ENCODE measurements at places on chromosomes 2 and 18. TPM values are rescaled to one million over a fixed set of nuclear protein-coding genes. Genes with fewer than 3 reads are reported as not detected.

DYSF gene
- total RNA-seq, result 51.6 TPM

MCM6 gene
- total RNA-seq, result 14.2 TPM

DNA sequence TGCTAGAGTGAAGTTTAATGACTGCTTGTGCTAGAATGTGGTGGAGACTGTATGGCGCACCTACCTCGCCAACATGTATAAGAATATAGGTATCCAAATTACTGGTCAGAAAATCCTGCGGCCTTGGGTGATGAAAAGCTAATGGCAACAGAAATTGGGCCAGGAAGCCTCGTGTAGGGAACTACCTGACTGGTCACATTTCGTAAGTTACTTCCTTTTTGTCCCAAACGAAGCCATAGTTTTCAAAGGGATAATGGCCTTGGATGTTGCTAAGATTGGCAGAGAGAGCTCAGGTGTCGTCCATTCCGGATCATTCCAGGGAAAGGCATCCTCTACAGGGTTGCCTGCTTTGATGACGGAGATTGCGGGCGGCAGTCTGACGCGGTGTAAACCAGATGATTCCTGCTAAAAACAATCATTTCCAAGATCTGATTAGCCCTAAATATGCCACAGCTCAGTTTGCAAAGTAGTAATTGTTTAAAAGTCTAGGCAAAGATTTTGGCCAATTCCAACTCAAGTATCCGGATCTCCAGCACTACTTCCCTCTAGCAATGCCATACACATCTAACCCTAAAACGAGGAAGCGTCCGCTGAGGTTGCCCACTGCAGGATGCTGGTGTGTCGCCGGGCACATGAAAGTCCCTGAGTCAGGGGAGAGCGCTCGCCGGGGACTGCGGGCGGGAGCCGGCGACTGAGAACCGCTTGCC lies 708 bp upstream of the MALT1 start:
- no peak for DNase-seq

DNA sequence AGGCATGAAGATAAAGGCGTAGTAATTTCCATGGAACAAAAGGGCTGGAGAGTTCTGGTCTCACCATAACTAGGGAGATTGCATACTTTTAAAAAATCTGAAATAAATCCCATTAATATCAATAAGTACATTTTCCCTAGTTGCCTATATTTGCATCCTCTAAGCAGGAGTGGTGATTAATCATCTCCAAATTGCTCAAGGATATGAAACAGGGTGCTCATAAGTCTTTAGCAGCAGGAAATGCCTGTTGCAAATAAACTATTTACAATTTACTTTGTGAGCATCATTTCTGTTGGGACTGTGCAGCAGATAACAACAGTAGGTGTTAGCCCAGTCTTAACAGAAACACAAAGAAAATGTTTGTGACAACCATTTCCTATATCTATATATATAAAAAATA lies 92.4 kb upstream of the TMEM178A start:
- DNase-seq, result no peak

DNA sequence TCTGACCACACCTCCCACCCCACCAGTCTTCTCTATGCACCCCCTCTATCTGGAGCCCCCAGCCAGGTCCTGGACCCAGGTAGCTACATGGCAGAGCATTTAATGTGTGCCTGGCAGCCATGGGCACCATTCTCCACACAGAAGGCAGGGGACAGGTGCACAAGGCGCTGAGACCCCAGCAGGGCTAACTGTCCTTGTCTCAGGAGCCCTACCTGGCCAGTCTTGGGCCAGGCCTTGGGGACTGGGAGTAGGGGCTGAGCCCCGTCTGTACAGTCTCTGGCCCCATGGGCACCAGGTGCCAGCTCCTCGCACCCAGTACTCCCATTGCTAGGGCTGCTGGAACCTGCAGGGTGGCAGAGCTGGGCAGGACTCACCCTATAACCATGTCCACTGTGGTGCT lies 2.9 kb downstream of the GNLY start:
- DNase-seq, result no peak

All from muscle of leg (tissue), 16 donors.